ENCODE measurements at places on chromosomes 11 and 22.
A peak's percentile ranks its signal among the peaks of the same experiment; 100 is the strongest.

GRCh38 chr11:45028911-45029682 is 78.4 kb upstream of the TP53I11 start:
- no peak for DNase-seq

DNA sequence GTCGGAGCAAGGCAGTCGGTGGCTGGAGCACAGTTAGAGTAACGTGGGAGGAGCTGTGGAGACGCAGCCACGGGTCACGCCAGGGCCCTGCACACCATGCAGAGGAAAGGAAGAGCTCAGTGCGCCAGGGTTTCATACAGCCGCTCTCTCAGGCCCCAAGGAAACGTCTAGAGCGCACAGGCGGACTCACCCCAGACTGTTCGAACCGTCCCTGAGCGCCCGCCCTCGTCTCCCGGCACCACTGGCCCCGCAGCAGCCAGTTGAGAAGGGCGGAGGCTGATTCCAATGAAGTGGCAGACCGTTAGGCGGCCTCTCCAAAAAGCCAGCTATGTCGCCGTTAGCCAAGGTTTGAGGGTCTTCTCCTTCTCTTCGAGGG is 483 bp upstream of the HYLS1 start:
- no peak for DNase-seq

DNA sequence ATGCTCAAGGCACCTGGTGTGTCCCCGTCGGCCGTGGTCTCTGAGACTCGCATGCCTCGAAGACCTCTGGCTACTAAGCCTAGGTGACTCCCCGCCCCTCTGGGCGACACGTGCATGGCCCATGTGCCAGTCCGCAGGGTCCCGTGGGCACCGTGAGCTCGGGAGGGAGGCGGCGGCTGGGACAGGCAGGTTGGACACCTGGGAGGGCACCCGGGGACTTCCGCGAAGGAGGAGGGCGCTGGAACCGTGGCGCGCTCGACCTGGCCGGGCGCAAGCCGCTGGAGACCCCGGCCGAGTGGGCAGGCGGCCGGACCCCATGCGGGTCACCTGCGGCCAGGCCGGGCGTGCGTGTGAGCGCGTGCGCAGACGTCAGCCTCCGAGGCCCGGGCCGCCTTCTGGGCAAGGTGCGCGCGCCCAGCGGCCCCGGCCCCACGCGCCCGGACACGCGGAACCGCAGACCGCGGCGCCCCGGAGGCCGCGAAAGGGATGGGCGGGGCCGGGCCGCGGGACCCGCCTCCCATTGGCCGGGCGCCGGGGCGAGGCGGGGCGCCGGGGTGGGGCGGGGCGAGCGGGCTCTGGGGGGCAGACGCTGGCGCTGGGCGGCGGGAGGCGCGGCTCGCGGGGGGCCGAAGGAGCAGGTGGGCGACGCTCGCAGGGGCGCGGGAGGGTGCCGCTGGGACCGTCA is 579 bp upstream of the RASD2 start:
- DNase-seq: peak; percentile 50

- DNase-seq: no peak
Observed at GRCh38 chr11:68521969-68522652, 61.6 kb downstream of the PPP6R3 start.

GRCh38 chr11:9762531-9762930 is 98.7 kb downstream of the SWAP70 start:
- DNase-seq: no peak

DNA sequence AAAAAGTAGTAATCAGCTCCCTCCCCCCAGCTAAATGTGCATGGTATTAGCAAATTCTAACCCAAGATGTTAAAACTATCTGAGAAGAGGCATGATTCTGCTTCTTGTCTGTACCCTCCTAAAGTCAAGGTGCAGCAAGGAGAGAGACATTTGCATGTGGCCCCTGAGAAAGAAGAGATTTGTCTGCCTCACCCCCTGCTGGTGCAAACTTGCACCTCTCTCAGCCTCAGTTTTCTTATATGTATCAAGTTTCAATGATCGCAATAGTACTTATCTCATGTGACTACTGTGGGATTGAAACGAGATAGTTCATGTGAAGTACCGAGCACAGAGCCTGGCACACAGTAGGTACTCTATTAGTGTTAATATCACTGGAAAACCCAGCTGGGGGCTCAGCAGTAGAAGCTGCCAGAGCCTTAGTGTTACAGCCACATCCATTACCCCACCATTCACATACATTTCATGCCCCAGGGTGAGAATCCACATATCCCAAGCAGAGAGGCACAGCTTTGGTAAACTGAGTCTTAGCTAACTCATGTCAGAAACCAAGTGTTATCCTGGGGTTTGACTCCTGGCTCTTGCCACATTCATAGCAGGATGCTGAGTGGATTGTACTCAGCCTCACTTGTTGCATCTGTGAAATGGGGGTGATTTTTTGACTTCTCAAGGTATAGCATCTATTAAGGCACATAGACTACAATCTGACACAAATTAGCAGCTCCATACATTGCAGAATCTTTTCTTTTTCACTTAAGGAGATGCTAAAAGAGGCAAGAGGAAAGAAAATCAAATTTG is 24.9 kb downstream of the CD44 start:
- no peak for DNase-seq

- no peak for DNase-seq
Observed at GRCh38 chr11:61918938-61919704, 1.8 kb upstream of the RAB3IL1 start.

- DNase-seq: no peak
Observed at GRCh38 chr22:19801340-19802000, 40.9 kb downstream of the TBX1 start.

- no peak for DNase-seq
Observed at GRCh38 chr11:83571302-83571701, 285.1 kb upstream of the CCDC90B start.
